ENCODE measurements at places on chromosomes 6 and 20.

DNA sequence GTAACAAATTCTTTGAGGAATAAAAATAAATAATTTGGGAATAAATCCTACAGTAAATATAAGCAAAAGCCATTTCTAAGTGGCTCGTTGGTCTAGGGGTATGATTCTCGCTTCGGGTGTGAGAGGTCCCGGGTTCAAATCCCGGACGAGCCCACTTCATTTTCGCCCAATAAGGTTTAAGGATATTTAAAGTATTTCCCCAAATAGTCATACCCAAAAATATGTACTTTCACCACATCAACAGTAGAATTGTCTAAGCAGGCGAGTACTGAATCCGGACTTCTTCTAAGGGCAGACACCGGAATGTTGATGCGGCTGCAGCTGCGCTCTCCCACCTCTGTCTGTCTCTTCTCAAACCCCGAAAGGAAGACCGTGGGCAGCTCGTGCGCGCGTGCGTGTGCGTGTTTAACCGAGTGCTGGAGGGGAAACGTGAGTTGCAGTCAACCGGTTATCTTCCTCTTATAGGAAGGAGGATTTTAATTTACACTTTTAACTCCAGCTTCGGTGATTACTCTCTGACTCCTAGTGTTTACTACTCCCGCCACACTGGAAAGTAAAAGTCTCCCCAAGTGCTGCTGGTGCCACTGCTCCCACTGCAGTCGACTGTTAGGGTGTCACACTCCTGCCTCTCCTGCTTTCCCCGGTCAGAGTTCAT lies 155.7 kb upstream of the PRSS16 start:
- DNase-seq = no peak

DNA sequence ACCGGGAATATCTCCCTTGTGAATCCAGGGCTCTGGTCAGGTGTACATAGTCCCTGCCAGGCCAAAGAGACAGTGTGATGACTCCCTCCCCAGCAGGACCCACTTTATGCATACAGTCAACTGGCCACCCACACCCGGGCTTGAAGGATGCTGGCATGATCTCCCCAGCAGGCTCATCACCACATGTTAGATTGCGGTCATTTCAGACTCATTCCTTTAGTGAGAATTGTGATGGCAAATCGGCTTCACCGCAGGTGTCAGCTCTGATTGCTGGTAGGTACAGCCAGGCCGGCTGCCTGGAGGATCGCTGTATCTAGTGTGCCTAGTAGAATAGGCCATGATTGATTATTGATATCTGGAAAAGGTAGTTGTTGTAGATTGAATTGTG lies 24.5 kb downstream of the CD83 start:
- no peak for DNase-seq

GRCh38 chr6:30495993-30496392 lies 6.7 kb downstream of the HLA-E start:
- no peak for DNase-seq

GRCh38 chr6:3650076-3650958 lies 101.2 kb downstream of the PXDC1 start:
- no peak for DNase-seq

GRCh38 chr6:26159357-26160273 lies 72.4 kb downstream of the HFE start:
- DNase-seq = peak; percentile 76

DNA sequence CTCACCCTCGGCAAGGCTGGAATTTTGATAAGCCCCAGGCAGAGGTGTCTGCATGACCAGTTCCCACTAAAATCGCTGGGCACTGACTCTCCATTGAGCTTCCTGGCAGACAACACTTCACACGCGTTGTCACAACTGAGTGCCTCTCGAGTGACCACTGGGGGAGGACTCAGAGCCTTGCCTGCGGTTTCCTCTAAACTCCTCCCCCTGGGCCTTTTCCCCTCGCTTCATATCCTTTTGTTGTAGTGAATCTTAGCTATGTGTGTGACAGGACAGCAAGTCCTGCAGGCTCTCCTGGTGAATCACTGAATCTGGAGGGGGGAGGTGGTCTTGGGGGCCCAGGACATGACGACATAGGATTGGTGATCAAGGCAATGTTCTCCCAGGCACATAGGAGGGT lies 670.8 kb downstream of the PRKN start:
- no peak for DNase-seq

- DNase-seq = peak; percentile 26
These were observed 301.1 kb downstream of the EYA4 start for GRCh38 chr6:133542056-133542821.

- no peak for DNase-seq
These were observed 91.8 kb downstream of the PLEKHG1 start for GRCh38 chr6:150691463-150691862.

GRCh38 chr6:37628611-37629320 lies 68.9 kb downstream of the MDGA1 start:
- no peak for DNase-seq

GRCh38 chr6:133804265-133804664 lies 84.6 kb upstream of the TCF21 start:
- no peak for DNase-seq

DNA sequence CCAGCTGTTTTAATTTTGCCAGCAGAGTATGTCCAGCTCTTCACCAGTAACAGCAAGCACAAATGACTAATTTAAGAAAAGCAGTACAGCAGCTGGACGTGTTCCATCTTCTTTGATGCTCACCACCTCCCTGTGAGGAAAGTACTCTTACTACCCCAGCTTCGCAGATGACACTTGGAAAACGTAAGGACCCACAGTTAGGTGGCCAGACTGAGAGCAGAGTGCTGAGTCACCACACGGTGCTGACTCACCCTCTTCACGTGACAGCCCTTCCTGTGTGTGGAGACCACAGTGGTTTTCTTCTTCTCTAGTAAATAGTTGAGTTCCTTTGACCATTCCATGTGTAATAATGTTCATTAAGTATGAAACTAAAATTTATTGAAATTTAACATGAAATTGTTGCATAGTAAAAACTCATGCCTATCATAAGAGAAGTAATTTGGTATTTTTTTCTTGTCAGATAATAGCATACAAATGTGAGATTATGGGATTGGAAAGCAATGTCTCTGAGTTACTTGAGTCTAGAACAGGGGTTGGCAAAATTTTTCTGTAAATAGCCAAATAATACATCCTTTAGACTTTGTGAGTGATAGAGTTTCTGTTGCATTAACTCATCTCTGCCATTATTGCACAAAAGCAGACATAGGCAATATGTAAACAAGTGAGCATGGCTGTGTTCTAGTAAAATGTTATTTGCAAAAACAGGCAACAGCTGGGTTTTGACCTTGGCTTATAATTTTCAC lies 76.6 kb downstream of the SLX4IP start:
- DNase-seq = peak; percentile 25

GRCh38 chr20:12687476-12687875 lies 321.3 kb upstream of the SPTLC3 start:
- no peak for DNase-seq

GRCh38 chr20:34715384-34715783 lies 11.2 kb downstream of the TP53INP2 start:
- no peak for DNase-seq

DNA sequence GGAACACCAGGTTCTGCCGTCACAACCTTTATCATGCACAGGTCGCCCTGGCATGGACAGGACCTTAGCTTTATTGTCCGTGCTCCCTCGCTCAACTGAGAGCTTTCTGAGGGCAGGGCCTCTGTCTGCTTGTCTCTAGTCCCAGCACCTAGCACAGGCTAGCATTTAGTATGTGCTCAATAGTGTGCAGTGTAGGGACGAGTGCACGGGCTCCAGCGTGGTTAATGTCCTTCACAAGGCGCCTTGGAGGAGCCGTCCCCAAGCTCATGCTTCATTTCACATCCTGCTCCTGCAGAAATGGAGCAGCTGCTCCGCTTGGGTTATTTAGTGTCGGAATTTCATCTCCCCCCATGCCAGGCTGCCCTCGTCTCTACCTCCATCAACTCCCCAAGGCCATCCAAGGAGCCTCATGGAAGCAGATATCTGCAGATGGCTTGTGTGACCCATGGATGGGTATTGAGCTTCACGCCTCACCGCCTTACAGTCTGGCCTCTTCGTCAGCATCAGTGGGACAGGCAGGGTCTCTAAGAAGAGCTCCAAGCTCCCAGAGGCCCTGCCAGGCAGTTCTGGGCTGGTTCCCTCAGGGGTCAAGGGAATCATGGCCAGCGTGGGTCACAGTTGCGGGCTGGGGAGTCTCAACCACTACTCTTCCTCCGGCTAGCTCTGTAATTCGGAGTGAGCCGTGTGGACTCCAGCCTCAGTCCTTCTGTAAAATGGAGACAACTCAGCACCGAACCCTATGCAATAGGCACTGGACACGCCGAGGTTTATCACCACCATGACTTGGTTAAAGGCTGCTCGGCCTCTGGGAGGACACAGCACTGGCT lies 60.8 kb upstream of the APCDD1L start:
- DNase-seq = no peak

- DNase-seq = no peak
These were observed 165.4 kb downstream of the CD83 start for GRCh38 chr6:14282854-14283505.

GRCh38 chr6:24775520-24776058 lies 852 bp downstream of the GMNN start:
- DNase-seq = no peak

- DNase-seq = no peak
These were observed 2.7 kb downstream of the ID1 start for GRCh38 chr20:31607640-31608250.

DNA sequence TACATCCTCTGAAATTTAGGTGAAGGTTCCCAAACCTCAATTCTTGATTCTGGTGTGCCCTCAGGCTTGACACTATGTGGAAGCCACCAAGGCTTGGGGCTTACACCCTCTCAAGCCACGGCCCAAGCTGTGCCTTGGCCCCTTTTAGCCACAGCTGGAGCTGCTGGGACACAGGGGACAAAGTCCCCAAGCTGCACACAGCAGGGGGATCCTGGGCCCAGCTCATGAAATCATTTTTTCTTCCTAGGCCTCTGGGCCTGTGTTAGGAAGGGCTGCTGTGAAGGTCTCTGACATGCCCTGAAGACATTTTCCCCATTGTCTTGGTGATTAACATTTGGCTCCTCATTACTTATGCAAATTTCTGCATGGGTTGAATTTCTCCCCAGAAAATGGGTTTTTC lies 37.3 kb upstream of the BACH2 start:
- no peak for DNase-seq

- DNase-seq = no peak
These were observed 15.6 kb downstream of the MANBAL start for GRCh38 chr20:37305079-37305478.

DNA sequence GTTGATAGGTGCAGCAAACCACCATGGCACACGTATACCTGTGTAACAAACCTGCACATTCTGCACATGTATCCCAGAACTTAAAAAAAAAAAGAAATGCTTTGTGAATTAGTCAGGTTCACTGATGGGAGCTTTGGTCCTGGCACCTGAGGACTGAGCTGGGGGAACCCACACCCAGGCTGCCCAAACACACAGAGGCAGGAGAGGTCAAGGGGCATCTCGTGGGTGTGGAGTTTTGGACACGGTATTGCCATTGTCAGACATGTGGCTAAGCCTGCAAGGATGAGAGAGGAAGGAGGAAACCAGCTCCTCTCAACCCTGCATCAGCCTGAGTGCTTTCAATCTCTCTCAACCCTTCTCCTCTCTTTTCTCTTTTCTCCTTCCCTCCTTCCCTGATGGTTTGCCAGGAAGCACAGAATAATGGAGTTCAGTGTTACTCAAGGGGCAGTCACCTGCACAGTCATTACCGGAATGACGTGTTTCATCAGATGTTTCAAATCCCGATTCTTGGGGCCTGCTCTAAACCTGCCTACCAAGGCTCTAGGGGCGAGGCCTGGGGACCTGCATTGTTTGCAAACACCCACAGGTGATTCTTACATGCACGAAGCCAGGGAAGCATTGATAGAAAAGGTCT lies 89.9 kb upstream of the NEDD9 start:
- DNase-seq = no peak

DNA sequence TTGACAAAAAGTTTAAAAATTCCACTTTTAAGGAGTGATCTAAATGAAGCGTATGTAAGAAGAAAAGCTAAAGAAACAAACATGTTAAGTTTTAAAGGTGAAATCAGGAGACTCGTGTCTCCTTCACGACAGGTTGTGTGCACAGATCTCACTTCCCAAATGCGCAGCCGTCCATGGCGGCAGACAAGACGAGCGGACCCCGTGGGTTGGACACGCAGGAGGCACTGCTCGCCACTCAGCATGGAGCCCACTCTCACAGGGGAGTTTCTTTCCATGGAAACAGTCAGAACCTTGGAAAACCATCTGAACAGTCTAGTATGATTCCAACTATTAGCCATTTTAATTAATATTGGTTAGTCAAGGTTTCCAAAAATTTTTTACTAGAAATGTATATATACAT lies 48.9 kb downstream of the WDR27 start:
- no peak for DNase-seq

GRCh38 chr6:25462235-25462897 lies 183.2 kb downstream of the CARMIL1 start:
- DNase-seq = no peak

DNA sequence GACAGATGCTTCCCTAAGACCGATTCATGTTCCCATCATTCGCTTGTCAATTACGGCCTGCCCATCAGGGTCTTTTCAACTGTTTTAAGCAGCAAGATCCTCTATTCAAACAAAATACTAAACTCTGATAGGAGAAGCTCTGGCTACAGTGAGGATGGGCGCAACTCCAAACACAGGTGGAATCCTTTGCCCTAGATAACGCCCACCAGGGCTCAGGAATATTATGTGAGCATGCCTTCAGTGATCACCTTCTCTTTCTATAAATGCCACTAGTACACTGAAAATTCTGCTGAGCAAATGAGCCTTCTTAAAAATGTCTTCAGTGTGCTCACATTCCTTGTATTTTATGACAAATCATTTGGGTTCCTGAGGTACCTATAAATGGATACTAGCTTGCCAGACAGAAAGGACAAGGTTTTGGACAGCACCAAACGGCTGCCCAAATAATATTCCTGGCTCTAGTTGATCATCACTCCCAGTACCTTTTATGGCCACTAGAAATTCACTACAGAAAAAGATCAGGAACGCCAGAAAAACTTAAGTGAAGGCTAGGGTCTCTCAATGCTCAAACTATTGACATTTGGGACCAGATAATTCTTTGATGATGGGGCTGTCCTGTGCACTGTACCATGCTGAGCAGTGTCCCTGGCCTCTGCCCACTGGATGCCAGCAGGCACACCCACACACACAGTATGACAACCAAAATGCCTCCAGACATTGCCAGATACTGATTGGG lies 13.1 kb downstream of the ZNF217 start:
- no peak for DNase-seq

GRCh38 chr6:48883116-48883515 lies 579.9 kb downstream of the MMUT start:
- peak; percentile 30 for DNase-seq

Measured in T-helper 2 cell (primary cell).